ENCODE measurements at places on chromosomes 7 and 10.

- DNase-seq = no peak
Observed at GRCh38 chr7:145030754-145031153, 194.9 kb upstream of the TPK1 start.

DNA sequence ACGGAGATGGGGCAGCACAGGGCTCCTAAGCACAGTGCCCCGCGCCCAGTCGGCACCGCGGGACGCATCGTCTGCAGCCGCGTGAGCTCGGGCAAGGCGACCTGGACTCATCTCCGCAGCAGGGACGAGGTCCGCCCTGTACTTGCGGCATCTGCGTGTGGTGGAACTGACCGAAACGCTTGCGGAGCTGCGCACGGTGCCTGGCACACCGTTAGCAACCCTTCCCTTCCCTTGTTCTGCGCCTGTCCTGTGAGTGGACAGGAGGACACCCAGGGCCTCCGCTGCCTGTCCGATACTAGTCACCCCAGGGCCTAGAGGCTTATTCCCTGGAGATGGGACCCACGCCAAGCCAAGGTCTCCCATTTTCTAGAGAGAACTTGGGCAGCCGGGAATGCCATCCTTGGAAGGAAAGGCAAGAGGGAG lies 98.5 kb downstream of the WDR11 start:
- DNase-seq = no peak

DNA sequence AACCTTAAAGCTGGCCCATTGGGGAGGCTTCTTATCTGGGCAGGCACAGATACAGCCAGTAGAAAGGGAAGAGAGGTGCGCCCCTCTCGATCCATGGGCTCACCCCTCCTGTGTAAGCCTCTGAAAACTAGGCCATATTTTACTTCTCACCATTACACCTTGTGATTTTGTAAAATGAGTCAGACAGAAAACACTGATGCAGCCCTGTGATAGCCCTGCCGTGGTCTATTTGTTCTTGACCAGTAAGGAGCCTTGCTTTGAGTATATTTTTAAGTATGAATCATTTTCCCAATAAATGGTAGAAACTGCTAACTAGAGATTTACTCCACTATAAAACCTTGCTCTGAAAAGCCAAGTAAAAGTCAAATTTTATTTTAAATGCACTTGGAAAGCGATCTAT lies 329.8 kb upstream of the MBL2 start:
- DNase-seq = no peak

- DNase-seq = no peak
Observed at GRCh38 chr7:106893591-106893990, 28.5 kb downstream of the PIK3CG start.

GRCh38 chr7:134246761-134247160 lies 70.0 kb downstream of the SLC35B4 start:
- no peak for DNase-seq

DNA sequence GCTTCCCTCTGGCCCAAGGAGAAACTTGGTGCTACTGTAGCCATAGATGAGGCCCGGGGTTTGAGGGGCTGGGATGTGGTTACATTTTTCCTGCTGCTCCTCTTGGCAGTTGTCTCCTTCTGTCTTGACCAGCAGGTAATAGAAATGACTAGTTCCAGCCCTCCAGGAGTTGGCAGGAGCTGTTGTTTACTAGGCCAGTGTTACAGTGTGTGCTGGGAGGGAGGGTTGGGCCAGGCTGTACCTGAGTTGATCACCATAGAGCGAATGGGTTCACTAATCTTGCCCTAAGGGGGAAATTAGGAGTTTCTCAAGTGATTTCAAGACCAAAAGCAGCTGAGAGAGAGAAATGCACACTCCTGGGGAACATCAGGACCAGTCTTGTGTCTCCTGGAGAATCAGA lies 34.9 kb downstream of the PAX2 start:
- no peak for DNase-seq

Data from SW480 (cell line).